ENCODE measurements at places on chromosomes 3 and 15. TPM values are rescaled to one million over a fixed set of nuclear protein-coding genes. Genes with fewer than 3 reads are reported as not detected.

GRCh38 chr3:54661151-54661550 is 266.7 kb downstream of the LRTM1 start:
- no peak for DNase-seq

- DNase-seq: no peak
Measured at GRCh38 chr15:94602754-94603470, 371.6 kb downstream of the MCTP2 start.

Gene CLN6
- total RNA-seq: 10.0 TPM

Gene TOPBP1
- 39.3 TPM for total RNA-seq

Gene CD200R1
- total RNA-seq: 0.22 TPM

GRCh38 chr3:112629425-112629824 is 11.5 kb downstream of the CCDC80 start:
- peak; percentile 67 for DNase-seq

DNA sequence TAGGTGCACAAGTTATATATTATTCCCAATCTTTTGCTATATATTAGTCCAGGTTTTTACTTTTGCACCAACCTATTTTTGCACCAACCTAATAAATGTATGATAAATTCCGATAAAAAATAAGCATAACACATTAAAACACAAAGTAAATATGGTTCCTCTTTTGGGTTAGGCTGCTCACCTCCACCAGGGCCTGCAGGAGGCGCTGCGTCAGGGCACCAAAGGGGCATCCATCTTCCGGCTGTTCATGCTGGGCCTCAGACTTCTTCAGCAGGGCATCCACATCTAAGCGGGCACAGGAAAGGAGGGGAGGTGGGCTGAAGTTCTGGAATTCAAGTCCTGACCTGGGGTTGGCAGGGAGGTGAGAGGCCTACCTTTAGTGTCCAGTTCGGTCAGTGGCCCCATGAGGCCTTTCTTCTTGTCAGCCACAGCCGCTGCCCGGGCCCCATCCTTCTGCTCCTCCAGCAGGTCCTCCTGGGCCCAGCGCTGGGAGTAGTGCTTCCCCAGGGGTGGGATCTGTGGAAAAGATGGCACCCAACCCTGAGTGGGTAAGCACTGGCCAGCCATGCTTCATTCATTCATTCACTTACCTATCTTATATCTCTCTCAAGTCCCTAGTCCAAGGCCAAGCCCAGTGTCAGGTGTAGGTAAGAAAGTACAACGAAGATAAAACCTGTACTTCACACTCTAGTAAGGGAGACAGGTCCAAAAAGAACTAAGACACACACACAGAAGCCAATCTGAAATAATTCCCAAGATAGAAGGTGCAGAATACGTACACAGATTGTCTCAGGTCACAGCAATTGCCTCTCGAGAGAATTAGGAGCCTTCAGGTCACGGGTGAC is 5.2 kb downstream of the TADA3 start:
- DNase-seq: no peak

Gene INKA1
- total RNA-seq: 0.60 TPM

DNA sequence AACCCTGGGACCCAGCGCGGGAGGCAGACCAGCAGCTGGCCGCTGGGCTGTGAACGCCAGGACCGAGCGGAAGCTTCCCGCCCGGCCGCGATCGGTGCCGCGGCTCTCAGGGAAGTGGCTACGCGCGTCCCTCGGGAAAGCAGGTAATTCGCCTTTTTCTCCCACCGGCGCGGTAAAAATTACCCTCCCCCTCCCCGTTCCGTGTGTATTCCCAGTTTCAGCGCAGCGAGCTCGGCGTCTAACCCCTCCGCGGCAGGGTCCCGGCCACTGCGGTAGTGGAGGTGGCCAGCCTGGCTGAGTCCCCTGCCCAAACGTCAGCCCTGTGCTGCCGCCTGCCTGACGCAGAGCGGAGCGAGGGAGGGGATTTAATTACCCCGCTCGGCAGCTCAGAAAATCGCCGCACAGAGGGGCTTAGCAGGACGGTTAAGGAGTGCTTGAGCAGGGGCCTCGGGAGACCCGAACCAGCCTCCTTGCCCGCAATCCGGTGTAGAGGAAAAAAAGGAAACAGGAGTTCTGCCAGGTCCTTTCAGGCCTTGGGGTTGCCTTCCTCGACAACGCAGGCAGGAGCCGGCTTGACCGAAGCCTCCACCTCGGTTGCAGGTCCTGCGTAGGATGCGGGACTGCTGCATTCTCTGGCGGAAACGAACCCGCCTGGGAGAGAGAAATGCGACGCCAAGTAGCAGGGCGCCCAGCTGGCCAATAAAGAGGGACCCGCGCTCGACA is 2.9 kb downstream of the GATA2 start:
- no peak for DNase-seq

DNA sequence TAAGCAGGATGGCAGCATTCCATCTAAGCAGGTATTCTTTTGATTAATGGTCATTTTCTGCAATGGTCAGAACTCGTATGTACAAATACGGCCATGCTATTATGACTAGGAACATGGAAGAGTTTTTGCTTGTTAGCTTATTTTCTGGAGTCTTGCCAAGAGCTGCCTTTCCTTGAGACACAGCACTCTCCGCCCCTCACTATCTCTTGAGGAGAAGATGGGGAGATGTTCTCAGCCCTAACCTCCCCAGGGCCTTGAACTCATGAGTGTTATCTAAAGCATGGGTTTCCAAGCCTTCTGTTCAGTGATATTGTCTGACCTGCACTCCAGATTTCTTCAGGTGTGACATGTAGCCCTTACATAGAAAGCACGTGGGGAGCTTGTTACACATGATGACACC is 65.9 kb upstream of the ACTC1 start:
- no peak for DNase-seq

Gene FBN1
- 144 TPM for total RNA-seq

GRCh38 chr3:20878691-20879090 is 692.7 kb upstream of the SGO1 start:
- DNase-seq: no peak

Gene TIPIN
- 5.4 TPM for total RNA-seq
